ENCODE measurements at places on chromosomes 2 and 18. TPM values are rescaled to one million over a fixed set of nuclear protein-coding genes. Genes with fewer than 3 reads are reported as not detected.

DNA sequence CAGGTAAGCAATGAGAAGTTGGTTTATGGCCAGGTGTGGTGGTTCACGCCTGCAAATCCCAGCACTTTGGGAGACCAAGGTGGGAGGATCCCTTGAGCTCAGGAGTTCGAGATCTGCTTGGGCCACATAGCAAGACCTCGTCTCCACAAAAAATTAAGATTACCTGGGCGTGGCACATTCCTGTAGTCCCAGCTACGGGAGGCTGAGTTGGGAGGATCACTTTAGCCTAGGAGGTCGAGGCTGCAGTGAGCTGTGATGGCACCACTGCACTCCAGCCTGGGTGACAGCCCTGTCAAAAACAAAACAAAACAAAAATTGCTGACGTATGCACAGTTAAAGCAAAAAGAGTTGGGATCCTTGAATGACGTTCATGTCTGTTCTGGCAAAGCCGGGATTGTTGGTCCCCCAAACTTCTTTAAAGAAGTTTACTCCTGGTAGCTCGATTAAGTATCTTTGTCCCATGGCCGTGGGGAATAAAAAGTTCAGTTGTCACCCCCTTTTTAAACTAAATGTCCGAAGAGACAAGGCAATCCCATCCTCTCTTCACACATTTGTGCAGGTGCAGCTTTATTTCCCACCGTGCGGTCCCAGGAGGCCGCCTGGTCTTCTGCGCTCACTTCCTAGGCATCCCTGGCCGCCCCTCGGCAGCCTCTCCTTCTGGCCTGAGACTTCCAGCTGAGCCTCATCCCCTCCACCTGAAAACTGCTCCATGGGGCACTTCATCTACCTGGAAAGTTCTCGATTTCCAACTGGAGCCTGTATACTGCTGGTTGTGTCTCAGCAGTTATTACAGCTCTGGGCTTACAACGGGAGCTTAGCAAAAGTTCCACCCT, 762 bp upstream of the SPOPL start:
- peak overlapping the region; percentile 52 for H3K27ac ChIP-seq
- DNase-seq = peak; percentile 24
- peaks cover 28% of the 10 kb centered on the region for H3K4me1 ChIP-seq
- peaks cover 8% of the 10 kb centered on the region for H3K36me3 ChIP-seq
- H3K4me3 ChIP-seq = peak overlapping the region; percentile 89

GRCh38 chr2:206890179-206890578, 49.1 kb upstream of the CPO start:
- DNase-seq = no peak
- no peak overlapping the region for H3K27ac ChIP-seq
- H3K4me3 ChIP-seq = no peak overlapping the region
- H3K4me1 ChIP-seq = peaks cover 3% of the 10 kb centered on the region
- H3K27me3 ChIP-seq = peaks cover 2% of the 10 kb centered on the region

GRCh38 chr2:40877734-40878288, 425.9 kb upstream of the SLC8A1 start:
- no peak overlapping the region for H3K4me3 ChIP-seq
- no peak for DNase-seq
- no peaks in the 10 kb centered on the region for H3K36me3 ChIP-seq
- no peak overlapping the region for H3K27ac ChIP-seq
- no peaks in the 10 kb centered on the region for H3K4me1 ChIP-seq

- H3K36me3 ChIP-seq = no peaks in the 10 kb centered on the region
- H3K27ac ChIP-seq = no peak overlapping the region
- peaks cover 2% of the 10 kb centered on the region for H3K4me1 ChIP-seq
- no peak for DNase-seq
- H3K4me3 ChIP-seq = no peak overlapping the region
These were observed 6.4 kb upstream of the PROC start for GRCh38 chr2:127411653-127412369.

DNA sequence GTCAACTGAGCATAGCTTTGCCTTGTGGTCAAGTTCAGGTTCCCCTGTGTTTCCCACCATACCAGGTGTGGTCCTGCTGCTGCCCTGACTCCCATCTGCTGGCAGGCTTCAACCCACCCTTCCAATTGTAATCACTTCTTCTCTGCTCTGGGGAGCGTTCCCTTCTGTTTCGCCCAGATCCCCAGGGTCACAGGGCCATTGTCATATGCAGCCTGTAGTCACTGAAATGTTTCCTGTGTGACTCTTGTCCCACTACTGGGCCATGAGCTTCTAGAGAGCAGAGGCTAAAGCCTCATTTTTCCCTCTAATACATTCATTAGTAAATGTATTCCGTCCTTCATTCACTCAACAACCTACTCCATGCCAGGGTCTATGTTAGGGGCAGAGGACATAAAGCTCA, 75.0 kb upstream of the LAPTM4A start:
- peaks cover 10% of the 10 kb centered on the region for H3K27me3 ChIP-seq
- no peak for DNase-seq
- no peak overlapping the region for H3K27ac ChIP-seq
- H3K4me3 ChIP-seq = no peak overlapping the region

DNA sequence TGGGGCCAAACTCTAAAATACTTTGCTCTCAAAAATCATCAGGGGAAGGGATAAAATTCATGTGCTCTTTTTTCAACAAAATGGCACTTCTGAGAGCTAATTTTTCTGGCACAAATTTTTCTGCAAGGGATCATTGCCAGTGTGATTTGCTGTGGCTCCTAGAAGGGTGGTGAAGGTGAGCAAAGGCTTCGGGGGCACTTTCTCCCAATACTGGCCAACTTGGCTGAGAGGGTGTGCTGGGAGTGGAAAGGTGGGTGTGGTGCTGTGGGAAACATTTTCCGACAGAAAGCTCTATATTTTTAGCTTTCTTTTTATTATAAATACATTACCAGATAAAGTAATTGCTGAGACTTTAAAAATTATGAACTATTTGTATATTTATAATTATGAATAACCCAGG, 419 bp downstream of the SMYD1 start:
- H3K27ac ChIP-seq = no peak overlapping the region
- H3K4me3 ChIP-seq = no peak overlapping the region
- no peaks in the 10 kb centered on the region for H3K36me3 ChIP-seq
- peaks cover 12% of the 10 kb centered on the region for H3K4me1 ChIP-seq
- H3K27me3 ChIP-seq = no peaks in the 10 kb centered on the region
- no peak for DNase-seq

- H3K27me3 ChIP-seq = no peaks in the 10 kb centered on the region
- no peak overlapping the region for H3K4me3 ChIP-seq
- no peak overlapping the region for H3K27ac ChIP-seq
- no peaks in the 10 kb centered on the region for H3K36me3 ChIP-seq
These were observed 25.3 kb upstream of the PTPRM start for GRCh38 chr18:7541835-7542234.

GRCh38 chr18:36086186-36086585, 18.8 kb upstream of the RPRD1A start:
- H3K27ac ChIP-seq = no peak overlapping the region
- no peak for DNase-seq
- no peaks in the 10 kb centered on the region for H3K4me1 ChIP-seq
- H3K36me3 ChIP-seq = peaks cover 7% of the 10 kb centered on the region
- no peak overlapping the region for H3K4me3 ChIP-seq

DNA sequence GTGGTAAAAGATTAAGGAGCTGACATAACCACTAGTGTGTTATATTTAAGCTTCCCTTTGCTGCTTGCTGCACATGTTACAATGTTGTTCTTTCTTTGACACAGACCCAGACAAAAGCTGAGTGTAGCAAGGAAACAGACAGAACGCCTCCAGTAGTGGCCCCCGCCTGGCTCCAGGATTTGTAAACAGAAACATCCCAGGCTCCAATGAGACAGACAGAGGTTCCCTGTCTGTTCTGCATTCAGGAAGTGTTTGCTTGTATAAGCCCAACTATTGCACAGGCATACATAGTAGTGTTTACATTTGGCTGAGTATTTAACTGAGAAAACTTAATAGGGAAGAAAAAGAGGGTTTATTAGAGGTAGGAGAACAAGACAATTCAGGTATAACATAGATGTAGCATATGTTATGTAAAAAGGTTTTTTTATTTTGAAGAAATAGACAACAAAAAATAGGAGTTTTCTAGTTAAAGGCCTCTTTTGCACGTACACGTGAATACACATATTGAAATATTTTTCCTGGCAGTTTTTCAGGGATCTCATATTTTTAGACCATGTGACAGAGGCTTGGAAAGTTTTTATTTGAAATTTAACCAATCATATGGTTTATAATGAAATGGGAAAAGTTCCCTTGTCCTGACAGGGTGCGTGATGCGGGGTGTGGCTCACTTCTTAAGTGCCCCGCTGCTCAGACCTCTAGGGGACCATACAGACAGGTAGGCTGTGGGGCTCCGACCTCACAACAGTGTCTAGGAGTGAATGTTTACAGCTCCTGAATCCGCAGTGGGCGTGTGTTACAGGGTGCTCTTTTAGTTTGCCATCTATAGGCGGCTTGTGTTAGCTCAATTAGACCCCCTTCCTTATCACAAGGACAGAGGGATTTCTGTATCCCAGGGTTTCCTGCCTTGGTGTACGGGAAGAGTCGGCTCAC, 118.4 kb downstream of the BMPR2 start:
- peaks cover 6% of the 10 kb centered on the region for H3K27me3 ChIP-seq
- H3K36me3 ChIP-seq = peaks cover 16% of the 10 kb centered on the region
- peak; percentile 54 for DNase-seq
- peak overlapping the region; percentile 83 for H3K27ac ChIP-seq
- peaks cover 43% of the 10 kb centered on the region for H3K4me1 ChIP-seq

GRCh38 chr2:179417436-179417949, 152.9 kb upstream of the SESTD1 start:
- no peak overlapping the region for H3K27ac ChIP-seq
- DNase-seq = no peak
- no peak overlapping the region for H3K4me3 ChIP-seq
- H3K27me3 ChIP-seq = peaks cover 2% of the 10 kb centered on the region

- no peak overlapping the region for H3K4me3 ChIP-seq
- peaks cover 3% of the 10 kb centered on the region for H3K4me1 ChIP-seq
- H3K36me3 ChIP-seq = peaks cover 9% of the 10 kb centered on the region
- DNase-seq = no peak
- no peak overlapping the region for H3K27ac ChIP-seq
These were observed 154.5 kb downstream of the MGAT5 start for GRCh38 chr2:134408386-134408785.

GRCh38 chr18:58668211-58668610, 3.1 kb upstream of the MALT1 start:
- no peak overlapping the region for H3K4me3 ChIP-seq
- H3K27ac ChIP-seq = no peak overlapping the region
- no peak for DNase-seq
- H3K36me3 ChIP-seq = peaks cover 3% of the 10 kb centered on the region
- H3K27me3 ChIP-seq = peaks cover 2% of the 10 kb centered on the region

GRCh38 chr2:85154048-85154753, 21.0 kb downstream of the TCF7L1 start:
- no peak overlapping the region for H3K27ac ChIP-seq
- DNase-seq = no peak
- H3K27me3 ChIP-seq = peaks cover 2% of the 10 kb centered on the region
- H3K4me3 ChIP-seq = no peak overlapping the region
- peaks cover 25% of the 10 kb centered on the region for H3K36me3 ChIP-seq

DNA sequence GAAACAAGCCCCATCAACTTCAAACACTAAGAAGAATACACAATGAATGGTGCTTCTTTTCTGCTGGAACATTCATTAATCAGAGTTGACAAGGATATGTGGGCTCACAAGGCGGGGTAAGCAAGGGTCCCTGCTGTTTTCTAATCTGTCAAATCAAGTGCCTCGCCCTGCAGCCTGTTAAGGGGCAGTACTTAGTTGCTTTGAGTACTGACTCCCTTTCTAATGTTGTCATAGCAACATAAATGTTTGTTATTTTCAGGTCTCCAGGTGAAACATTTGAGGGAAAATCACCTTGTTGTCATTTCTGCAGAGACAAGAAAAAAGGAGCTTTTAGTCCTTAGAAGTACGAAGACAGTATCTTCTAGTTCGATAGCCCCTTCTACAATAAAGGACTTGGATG, 284.7 kb upstream of the PKDCC start:
- H3K27me3 ChIP-seq = no peaks in the 10 kb centered on the region
- H3K36me3 ChIP-seq = no peaks in the 10 kb centered on the region
- H3K4me3 ChIP-seq = no peak overlapping the region
- no peak for DNase-seq
- peaks cover 4% of the 10 kb centered on the region for H3K4me1 ChIP-seq

DNA sequence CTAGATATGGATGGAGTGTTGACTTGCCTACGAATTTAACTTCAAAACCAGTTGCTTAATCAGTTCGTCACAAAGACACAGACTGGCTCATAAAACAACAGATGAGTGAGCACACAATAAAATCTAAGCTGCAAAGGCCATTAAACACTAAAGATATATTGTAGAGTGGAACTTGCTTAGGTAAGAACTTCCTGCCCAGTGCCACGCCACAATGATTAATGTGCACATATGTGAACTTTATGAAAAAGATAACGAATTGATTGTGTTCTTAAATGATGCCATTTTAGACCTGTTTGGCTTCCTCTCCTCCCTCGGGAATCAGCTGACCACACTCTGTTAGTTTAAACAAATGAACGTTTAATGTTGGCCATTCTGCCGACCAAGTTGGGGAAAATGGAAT, 2031.3 kb upstream of the CELF4 start:
- H3K27ac ChIP-seq = no peak overlapping the region
- no peak for DNase-seq
- peaks cover 2% of the 10 kb centered on the region for H3K4me1 ChIP-seq
- H3K36me3 ChIP-seq = no peaks in the 10 kb centered on the region
- H3K27me3 ChIP-seq = no peaks in the 10 kb centered on the region

DNA sequence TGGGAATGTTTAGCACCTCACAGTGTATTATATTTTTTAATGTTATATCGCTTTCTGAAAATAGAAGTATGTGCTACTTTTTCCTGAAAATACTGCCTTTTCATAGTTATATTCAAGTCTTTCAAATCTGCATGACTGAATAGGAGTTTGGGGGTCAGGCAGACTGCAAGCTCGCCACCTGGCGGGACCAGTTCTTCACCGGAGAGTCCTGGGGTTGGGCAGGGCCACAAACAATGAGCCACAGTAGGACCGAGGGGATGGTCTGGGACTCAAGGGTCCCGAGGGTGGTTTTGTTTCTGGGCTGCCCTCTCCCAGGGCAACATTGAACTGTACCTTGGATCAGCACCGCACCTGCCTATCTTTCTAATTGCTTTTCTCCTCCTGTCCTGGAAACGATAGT, 70.6 kb downstream of the VWA3B start:
- peaks cover 1% of the 10 kb centered on the region for H3K27me3 ChIP-seq
- no peak overlapping the region for H3K27ac ChIP-seq
- H3K4me1 ChIP-seq = no peaks in the 10 kb centered on the region
- H3K36me3 ChIP-seq = no peaks in the 10 kb centered on the region
- peak; percentile 26 for DNase-seq

GRCh38 chr2:55232084-55232862, at the start of the genes CLHC1 and RPS27A:
CLHC1 (minus strand) TSS chr2:55232293; CDS start chr2:55222411, 9,882 bp downstream.
RPS27A (plus strand) TSS chr2:55232688; CDS start chr2:55232825, 137 bp downstream.
- peak within 1 kb of the TSS; percentile 97 for H3K4me3 ChIP-seq
- peak within 1 kb of the TSS; percentile 99 for H3K27ac ChIP-seq
- peaks cover 17% of the 10 kb centered on the region for H3K27me3 ChIP-seq

GRCh38 chr18:3875376-3875775, 425.4 kb downstream of the TGIF1 start:
- peaks cover 6% of the 10 kb centered on the region for H3K4me1 ChIP-seq
- H3K4me3 ChIP-seq = no peak overlapping the region
- H3K27me3 ChIP-seq = peaks cover 2% of the 10 kb centered on the region
- DNase-seq = no peak

GRCh38 chr2:13002536-13003331, 286.0 kb downstream of the TRIB2 start:
- H3K4me3 ChIP-seq = no peak overlapping the region
- no peaks in the 10 kb centered on the region for H3K36me3 ChIP-seq
- no peak overlapping the region for H3K27ac ChIP-seq
- no peaks in the 10 kb centered on the region for H3K27me3 ChIP-seq

Gene IL36A
- total RNA-seq = not detected

Gene SPR
- 12.2 TPM for total RNA-seq

Gene ATP8B1
- total RNA-seq = 66.7 TPM

Gene ARHGAP25
- total RNA-seq = 4.6 TPM

Gene TXNDC2
- not detected for total RNA-seq

Gene FTCDNL1
- 1.0 TPM for total RNA-seq

Gene RAB1A
- 160 TPM for total RNA-seq

Gene ZC3H6
- 6.8 TPM for total RNA-seq

Gene IL1R2
- total RNA-seq = not detected

Gene DNAH7
- total RNA-seq = 2.6 TPM

Gene LPIN2
- 26.1 TPM for total RNA-seq

Gene EVX2
- total RNA-seq = not detected

All from endothelial cell (in vitro differentiated cells).